ENCODE measurements at places on chromosomes 11 and 22. TPM values are rescaled to one million over a fixed set of nuclear protein-coding genes. Genes with fewer than 3 reads are reported as not detected.

Gene MMP7
- not detected for total RNA-seq

Gene BAIAP2L2
- total RNA-seq, result 0.28 TPM

Gene OR51I1
- total RNA-seq, result not detected

Gene APOBEC3H
- not detected for total RNA-seq

Gene HTR3B
- not detected for total RNA-seq

Gene PGM2L1
- total RNA-seq, result 2.8 TPM

Gene PKDREJ
- total RNA-seq, result not detected

Gene CCDC85B
- 21.9 TPM for total RNA-seq

Gene NCAM1
- not detected for total RNA-seq

Gene VSIG2
- not detected for total RNA-seq

Gene CDC42EP2
- 5.2 TPM for total RNA-seq

Gene IFITM10
- under 0.01 TPM for total RNA-seq

Gene MYRF
- 1.6 TPM for total RNA-seq

Gene SLC22A25
- not detected for total RNA-seq

Gene SART1
- total RNA-seq, result 25.5 TPM

Gene CASP12
- total RNA-seq, result not detected

Gene MAJIN
- total RNA-seq, result not detected

Gene KRTAP5-6
- total RNA-seq, result not detected

Gene EPS8L2
- total RNA-seq, result 12.2 TPM

Gene GAL3ST1
- total RNA-seq, result not detected

Gene GGT1
- 1.7 TPM for total RNA-seq

Gene OR8G5
- not detected for total RNA-seq

Gene SLC22A12
- total RNA-seq, result not detected

Gene C22orf42
- not detected for total RNA-seq

Gene MMP27
- not detected for total RNA-seq

Gene NPTXR
- 0.28 TPM for total RNA-seq

Gene SHISAL1
- total RNA-seq, result 1.1 TPM

Gene SMIM35
- not detected for total RNA-seq

Gene CD3D
- total RNA-seq, result not detected
